Anterior cingulate cortex (tissue), 58 donors: ENCODE measurements at places on chromosomes 12 and 14.

DNA sequence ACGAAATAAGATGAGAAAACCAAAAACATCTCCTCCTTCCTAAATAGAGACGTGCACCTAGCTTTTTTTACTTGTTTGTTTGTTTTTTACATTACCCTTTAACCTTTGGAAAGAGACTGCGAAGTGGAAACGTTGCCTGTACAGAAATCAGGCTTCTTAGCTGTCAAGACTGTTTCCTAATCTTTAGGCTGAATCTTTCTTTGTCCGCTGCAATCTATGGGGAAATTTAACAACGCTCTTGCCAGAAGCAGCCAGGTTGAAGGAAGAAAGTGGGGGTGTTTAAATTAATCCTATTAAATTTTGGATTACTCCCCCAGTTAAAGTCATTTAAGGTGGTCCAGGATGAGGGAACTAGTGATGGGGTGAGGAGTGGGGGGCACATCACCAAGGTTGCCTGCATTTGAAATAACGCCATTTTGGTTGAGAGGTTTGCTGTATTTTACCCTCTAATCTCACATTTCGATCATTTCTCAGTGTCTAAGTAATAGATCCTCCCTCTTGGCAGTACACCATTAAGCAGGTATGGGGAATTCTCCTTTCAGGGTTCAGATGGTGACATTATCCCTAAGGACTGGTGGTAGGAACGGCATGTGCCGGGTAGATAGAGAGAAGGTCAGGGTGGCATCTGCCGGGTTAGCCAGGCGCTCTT lies 2.6 kb downstream of the FLRT2 start:
- DNase-seq = no peak

- DNase-seq = no peak
Measured at GRCh38 chr12:101490286-101490920, 15.3 kb downstream of the SPIC start.

DNA sequence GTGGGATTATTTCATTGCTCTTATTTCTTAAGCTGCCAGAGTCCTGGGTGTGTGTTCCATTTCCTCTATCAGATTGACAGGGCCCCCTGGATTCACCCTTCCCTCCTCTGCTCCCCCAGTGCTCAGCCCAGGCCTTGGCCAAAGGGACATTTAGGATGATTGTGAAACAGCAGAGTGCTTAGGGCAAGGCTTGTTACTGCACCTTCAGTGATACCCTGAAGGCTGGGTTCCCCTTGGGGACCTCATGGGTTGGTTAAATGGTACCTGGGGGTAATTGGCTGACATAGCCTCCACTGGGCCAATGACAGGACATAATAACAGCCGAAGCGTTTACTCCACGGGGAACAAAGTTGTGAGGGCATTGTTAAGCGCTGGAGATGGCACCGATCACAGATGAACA lies 1.3 kb upstream of the KRT72 start:
- no peak for DNase-seq

DNA sequence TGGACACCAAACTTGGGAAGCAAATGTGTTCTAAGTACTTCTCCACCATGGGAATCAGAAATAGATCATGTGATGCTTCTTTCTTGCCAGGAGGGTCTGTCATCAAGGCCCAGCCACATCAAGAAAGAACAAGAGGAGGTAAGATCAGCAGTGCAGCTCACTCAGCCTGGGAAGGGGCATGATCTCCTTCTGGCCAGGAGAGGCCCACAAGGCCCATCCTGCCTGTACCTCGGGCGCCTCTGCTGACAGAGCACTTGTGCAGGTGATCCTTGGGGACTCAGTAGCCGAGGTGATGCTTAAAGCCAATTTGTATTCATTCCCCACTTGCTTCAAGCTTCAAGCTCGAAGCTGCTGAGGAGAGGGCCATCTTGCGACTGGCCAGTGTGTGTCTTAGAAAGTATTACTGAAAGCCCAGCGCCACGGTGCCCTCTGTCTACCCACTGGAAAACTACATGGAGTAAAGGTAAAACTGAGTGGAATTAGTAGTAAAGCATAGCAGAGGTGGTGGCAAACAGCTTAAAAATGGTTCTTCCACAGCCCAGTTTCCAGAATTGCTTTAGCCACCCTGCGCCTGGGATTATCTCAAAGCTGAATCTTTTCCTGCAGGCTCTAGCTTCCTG lies 26.2 kb downstream of the RTRAF start:
- peak; percentile 62 for DNase-seq

- DNase-seq = no peak
Measured at GRCh38 chr12:129532707-129533499, 370.9 kb downstream of the TMEM132D start.

DNA sequence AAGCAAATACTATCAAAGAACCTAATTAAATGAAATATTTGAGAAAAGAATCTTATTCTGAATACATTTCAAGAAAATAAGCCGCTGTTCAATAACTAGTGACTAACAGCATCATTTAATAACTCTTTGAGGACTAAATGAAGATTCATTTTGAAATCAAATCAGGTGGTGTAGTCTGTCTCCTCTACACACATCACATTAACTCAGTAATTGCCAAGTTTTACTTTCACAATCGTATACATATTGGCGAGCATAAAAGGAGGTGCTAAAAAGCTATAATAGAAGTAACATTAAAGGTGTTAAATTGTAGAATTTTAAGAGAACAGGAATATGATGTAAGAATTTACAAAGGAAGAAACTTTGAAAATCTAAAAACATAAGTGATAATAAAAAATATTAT lies 185.1 kb downstream of the MDGA2 start:
- no peak for DNase-seq

GRCh38 chr12:132620113-132620898 lies 1.7 kb downstream of the P2RX2 start:
- DNase-seq = no peak

DNA sequence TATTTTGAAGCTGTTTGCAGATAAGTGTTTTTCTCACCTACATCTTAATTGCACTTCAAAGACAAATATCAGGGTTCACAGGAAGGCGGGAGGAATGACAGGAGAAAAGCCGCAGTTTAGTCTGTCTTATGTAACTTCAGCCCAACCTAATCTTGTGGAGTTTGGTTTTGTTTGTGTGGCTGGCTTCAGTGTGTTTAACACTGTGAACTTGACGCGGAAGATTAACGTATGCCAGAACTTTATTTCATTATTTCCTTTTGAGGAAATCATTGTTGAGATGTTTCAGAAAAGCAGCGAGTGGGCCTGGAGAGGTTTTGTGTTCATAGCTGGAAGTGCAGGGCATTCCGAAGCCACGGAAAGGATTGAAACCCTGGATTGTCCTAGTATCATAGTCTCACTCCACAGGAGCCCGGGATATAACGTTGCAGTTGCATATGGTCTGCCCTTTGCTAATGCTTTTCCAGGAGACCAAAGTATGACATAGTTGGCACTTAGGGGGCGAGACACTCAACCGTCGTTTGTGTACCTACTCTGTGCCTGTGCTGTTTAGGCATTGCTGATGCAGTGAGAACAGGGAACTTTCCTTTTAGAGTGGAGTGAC lies 2.0 kb downstream of the PELI2 start:
- no peak for DNase-seq

DNA sequence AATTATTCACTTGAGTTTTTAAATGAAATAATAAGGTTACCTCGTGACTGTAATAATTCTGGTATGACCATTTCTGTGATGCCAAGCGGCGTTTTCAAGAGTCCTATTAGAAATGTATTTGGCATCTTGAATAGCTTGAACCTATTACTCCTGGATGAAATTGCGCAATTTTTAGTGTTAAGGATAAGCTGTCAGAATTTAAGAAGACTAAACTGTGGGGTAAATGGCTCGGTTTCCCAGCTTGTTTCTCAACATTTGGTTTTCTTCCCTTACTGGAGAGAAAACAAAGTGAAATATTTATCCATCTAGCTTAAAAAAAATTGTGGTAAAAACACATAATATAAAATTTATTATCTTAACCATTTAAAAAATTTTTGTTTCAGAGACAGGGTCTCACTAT lies 26.8 kb downstream of the PCNX1 start:
- no peak for DNase-seq

GRCh38 chr14:91300957-91301356 lies 56.5 kb upstream of the GPR68 start:
- no peak for DNase-seq
